ENCODE measurements at places on chromosomes 16 and 17.

GRCh38 chr16:87252269-87252970, 64.8 kb downstream of the C16orf95 start:
- no peak for DNase-seq

DNA sequence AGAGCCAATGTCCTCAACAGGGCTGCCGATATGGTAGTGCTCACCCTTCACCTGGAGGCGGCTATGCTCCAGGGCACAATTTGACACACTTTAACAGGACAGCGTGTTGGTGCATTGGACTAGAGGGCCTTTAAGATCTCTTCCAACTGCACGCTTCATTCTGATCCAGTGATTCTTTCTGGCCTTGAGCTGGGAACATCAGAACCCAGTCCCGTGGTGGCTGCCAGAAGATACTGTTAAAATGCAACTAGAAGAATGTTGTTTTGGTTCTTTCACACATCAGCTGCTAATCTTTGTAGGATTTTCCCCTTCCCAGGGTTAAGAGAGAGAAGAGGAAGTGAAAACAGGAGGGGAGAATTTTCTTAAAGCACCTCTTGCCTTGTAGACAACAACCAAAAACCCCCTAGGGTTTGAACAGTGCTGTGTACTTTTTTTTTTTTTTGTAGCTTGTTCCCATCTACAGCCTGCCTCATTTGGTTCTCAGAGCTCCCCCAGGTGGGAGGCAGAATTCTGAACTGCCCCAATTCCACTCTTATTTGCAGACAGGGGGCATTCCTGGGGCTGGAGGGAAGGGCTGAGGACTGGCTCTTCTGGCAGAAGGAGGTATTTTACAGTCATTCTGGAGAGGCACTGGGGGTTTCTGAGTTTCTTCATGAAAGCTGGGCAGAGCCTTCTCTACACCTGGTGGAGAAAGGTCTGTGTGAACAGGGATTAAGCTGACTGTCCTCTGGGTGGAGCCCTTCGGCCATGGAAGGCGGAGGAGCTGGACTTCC, 32.4 kb downstream of the SMARCE1 start:
- peak; percentile 59 for DNase-seq

- no peak for DNase-seq
Observed at GRCh38 chr16:24538756-24539294, 541 bp upstream of the RBBP6 start.

- peak; percentile 67 for DNase-seq
Observed at GRCh38 chr16:29312835-29313558, 93.5 kb downstream of the NPIPB11 start.

DNA sequence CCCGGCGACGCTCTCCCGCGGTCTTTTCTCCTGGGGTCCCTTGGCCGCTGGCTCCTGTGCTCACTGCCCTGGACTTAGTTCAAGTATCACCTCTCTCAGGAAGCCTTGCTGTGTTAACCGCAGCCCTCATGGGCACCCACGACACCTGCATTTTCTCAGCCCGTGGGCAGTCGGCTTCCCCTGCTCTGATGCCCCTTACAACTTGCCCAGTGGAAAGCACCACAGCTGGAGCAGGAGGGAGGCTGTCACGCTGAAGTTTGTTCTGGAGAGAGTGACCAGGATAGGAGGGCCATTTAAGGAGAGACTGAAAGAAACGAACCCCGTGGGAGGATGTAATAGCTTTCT, 395 bp downstream of the STXBP4 start:
- no peak for DNase-seq

GRCh38 chr16:70508752-70509151, 14.6 kb downstream of the COG4 start:
- no peak for DNase-seq

- DNase-seq, result no peak
Observed at GRCh38 chr16:17515421-17516210, 44.9 kb upstream of the XYLT1 start.

DNA sequence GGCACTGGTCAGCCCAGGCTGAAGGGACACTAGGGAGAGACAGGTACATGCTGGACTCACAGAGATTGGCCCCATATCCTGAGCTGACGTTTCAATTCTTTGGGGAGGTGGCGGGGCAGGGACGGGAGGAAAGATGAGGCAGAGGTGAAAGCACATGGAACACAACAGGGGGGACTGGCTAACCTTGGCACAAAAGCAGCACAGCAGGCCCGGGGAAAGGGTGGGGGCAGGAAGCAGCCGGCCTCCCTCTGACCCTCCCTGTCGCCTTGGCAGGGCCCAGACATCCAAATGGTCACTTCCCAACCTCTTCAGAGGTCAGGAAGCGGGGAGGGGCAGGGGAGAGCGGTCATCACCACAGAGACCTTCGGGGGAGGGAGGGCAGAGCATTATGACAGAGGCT, 6.6 kb downstream of the VAT1 start:
- DNase-seq, result no peak

DNA sequence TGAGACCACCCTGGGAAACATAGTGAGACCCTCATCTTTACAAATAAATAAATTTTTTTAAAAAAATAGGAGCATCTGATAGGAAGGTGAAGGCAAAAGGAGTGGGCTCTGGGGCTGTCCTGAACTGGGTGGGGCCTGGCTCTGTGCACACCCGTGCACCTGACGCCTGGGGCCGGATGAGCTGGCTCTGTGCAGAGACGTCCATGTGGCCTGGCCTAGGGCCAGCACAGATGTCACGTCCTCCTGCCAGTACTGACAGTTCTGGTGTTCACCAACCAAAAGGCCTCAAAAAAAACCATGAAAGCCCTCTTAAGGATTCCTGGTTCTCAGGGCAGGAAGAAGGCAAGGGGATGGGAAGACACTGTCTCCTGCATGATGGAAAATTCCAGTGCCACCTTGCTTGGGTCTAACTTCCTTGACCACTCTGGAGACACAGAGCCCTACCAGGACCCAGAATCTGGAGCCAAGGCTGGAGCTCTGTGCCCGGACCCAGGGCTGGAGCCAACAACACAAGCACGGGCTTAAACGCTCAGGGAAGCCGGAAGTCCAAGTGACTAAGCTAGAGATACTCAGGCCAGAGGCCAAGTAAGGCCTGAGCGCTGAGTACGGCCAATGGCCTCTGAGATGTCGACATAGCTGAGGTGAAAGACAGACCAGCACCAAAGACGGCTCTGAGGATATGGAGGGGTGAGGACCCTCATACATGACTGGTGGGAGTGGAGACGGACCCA, 32.9 kb downstream of the COPRS start:
- DNase-seq, result no peak

DNA sequence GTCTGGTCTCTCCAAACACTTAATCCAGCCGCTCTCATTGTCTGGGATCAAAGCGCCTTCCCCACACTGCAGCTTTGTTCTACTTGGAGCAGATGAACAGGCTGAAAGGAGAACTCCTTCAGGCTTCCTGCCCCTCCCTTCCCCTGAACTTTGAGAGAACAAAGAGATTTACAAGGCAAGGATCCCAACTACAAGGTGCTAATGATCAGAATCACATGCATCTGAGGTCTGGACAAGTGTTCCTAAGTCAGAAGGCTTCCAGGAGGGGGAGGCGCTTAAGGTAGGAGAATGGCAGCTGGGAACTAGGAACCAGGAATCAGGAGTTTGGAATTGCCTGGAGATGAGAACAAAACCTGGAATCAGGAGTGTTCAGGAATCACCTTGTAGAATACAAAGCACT, 606.3 kb upstream of the CDH11 start:
- peak; percentile 67 for DNase-seq

GRCh38 chr16:72313903-72314302, 141.9 kb upstream of the PMFBP1 start:
- DNase-seq, result no peak

DNA sequence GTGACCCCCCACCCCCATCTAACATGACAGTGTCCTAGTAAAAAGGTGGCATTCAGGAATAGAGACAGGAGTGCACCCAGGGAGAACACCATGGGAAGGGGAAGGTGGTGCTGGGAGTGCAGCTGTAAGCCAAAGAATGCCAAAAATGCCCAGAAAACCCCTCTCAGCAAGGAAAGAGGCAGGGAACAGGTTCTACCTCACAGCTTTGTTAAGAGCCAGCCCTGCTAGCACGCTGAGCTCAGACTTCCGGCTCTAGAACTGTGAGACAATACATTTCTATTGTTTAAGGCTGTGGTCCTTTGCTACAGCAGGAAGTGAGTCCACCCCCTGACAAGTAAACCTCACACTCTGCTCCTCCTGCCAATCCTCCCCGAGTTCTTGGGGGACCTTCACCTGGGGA, 302.4 kb upstream of the N4BP1 start:
- DNase-seq, result no peak

GRCh38 chr17:2852729-2853282, 56.6 kb downstream of the RAP1GAP2 start:
- peak; percentile 62 for DNase-seq

DNA sequence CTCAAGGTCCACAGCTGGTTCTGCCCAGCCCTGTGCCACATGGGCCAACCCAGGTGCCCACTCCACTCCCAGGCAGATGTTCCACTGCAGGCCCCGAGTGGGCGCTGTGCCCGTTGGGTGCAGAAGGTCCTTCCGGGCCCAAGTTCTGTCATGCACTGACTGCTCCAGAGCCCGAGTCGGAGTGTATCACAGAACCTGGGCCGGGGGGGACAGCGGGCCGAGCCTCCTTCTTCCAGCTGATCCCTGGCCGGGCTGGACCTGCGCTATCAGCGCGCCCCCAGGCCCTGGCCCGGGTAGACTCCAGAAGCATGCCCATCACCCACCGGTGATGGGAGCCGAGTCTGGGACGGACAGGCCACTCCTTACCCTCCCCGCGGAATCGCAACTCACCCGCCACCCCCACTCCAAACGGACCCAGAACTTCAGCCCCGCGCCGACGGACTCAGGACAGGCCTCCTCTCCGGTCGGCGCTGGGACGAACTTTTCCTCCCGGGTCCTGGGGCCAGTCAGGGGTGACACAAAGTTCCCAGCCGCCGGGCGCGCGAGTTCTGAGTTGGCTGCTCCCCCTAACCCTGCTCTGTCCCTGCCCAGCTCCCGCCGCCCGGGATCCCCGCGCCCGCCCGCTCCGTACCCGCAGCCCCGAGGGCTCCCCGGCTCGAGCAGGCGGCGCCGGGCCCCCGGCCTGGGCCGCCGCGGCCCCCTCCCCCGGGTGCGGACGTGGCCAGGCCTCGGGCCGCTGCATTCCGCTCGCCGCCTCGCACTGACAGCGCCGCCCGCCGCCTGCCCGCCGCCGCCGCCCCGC, at the start of gene COPZ2:
TSS of gene COPZ2 (minus strand) at position 762 of the 802 bp plus-strand sequence. CDS start at position 742, 20 bp downstream.
- peak; percentile 62 for DNase-seq

- DNase-seq, result no peak
Observed at GRCh38 chr16:27364493-27365141, 37.4 kb upstream of the IL21R start.

GRCh38 chr17:10417431-10417830, 4.3 kb downstream of the MYH8 start:
- DNase-seq, result no peak

GRCh38 chr17:47692137-47692894, 1.6 kb upstream of the TBKBP1 start:
- no peak for DNase-seq

GRCh38 chr17:81409190-81409935, 14.1 kb downstream of the BAHCC1 start:
- peak; percentile 68 for DNase-seq

DNA sequence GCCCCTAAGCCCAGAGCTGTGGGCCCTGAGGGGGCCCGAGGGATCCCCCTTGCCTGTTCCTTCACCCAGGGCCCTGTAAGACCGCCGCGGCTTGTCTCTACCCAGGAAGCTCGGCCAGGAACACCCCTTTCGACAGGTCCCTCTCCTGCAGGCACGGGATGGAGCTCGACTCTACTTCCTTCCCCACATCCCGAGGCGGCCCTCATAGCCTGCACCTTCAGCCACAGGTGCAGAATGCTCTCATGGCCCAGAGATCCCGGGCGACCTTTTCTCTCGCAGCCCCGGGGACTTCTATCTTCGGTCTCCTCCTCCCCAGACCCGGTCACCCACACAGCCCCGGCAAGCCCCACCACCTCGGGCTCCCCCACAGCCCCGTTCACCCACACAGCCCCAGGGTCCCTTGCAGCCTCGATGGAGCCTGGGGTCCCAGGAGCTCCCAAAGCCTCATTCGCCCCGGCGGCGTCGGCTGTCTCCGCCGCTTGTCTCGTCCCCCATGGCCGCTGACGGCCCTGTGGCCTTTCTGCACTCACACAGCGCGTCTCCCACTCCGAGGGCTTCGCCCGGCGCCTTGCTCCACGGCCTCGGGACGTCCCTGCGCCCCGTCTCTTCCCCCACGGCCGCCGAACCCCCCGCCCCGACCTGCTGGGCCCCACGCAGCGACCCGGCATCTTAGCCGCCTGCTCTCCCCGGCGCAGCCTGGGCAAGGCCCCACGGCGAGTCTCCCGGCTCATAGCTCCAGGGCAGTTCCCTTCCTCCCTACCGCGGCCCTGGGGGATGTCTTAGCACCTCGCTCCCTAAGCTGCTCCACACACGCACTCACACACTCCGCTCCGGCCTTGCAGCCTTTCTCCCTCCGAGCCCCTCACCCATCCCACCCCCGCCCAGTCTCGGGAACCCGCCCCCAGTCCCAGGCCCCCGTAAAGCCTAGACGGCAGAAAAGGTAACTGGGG, 650 bp downstream of the KIAA0753 start:
- no peak for DNase-seq

DNA sequence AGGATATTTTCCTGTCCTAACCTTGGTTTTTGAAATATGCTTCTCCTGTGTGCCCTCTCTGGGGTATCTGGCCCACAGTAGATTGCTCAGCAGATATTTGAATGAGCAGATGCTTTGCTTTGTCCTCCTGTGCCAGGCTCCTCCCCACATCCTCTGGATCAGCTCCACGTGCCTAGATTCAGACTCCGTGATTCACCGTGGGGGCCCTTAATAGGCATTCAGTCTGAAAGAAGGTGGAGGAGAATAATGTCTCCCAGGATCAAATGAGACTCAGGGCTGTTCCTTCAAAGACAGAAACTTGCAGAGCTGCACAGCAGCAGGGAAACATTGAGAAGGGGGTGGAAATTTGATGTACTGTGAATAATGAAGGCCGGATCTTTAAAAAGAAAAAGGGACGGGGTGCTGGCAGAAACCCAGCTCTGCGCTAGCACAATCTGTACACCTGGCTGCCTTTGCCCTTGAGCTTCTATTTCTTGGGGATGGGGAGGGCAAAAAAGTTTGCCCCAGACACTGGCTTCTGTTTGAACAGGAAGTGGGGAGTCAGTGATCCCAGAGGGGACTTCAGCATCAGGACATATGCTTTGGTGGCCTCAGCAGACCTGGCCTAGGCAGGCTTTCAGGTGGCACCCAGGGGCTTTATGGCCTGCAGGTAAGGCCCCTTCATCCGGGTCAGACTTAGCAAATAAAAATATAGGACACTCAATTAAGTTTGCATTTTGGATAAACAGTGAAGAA, 15.9 kb upstream of the SLC12A3 start:
- peak; percentile 20 for DNase-seq

- no peak for DNase-seq
Observed at GRCh38 chr17:77892469-77893143, 65.9 kb upstream of the TNRC6C start.

GRCh38 chr17:49783791-49784190, 4.7 kb upstream of the KAT7 start:
- DNase-seq, result no peak

DNA sequence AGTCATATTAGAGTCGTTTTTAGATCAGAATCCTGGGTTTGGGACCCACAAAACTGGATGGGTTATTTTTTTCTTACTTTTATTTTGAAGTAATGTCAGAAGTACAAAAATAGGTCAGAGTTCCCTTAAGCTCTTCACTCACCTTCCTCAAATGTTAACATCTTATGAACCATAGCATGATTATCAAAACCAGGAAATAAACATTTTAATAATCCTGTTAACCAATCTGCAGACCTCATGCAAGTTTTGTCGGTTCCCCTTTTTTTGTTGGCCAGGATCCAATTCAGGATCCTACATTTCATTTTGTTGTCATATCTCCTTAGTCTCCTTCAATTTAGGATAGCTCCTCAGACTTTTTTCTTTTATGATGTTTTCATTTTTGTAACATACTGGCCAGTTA, 162.0 kb downstream of the CHD9 start:
- no peak for DNase-seq

GRCh38 chr16:10667239-10667638, 27.5 kb downstream of the TEKT5 start:
- DNase-seq, result no peak
